ENCODE measurements at places on chromosomes 2 and 18.

DNA sequence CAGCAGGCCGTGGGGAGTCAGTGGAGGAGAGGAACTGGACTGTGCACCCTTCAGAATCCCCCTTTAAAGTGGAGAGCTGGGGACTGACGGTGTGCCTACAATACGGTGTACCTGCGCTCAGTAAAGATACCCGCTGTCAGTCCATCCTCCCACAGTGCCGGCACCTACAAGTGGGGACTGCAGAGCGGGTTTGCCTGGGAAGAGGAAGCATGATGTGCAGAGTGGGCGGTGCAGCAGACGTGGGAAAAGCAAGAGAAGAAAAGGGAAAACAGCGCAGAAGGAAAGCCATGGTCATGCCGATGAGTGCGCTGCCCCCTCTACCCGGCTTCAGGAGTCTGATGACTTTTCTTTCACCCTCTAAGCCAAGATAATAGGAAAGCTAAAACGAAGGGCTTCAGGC is 148.0 kb downstream of the TPO start:
- DNase-seq = no peak

DNA sequence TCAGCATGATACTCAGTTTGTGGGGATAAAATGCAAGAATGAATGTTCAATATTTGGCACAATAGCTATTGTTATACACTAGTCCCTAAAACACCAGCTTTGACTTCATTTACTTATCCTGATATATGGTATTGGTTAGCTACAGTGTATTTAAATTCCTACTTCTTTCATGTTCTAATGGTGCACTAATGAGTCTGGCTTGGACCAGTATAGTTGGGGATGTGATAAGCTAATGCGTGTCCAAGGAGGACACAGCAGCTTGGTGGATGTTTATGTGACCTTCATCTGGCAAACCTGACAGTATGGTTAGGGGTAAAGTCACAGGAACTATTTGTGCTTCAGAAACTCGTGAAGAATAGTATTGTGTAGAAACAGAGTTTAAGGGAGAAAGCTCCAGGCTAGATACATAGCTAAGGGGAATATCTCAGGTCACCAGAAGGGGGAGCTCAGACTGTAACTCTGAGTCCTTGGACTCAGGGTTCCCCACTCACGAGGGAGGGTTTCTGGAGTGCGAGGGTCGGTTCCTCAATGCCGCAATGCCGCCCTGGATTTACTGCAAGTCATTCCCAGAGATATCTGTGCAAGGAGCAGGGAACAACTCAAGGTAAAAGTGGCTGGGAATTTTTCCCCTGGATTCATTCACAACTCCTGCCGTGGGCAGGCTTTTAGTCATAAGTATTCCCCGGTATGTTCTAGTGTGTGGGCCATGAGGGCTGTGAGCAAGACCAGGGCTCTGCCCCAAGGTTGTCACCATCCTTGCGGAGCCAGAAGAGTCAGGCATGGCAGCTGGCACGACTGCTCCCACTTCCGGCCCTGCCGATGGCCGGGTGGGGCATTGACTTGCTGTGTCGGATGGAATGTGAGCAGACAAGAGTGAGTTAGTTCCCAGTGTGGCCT is 14.5 kb downstream of the IL1R2 start:
- DNase-seq = no peak

GRCh38 chr2:131646669-131647297 is 119.1 kb downstream of the CCDC74A start:
- DNase-seq = no peak

DNA sequence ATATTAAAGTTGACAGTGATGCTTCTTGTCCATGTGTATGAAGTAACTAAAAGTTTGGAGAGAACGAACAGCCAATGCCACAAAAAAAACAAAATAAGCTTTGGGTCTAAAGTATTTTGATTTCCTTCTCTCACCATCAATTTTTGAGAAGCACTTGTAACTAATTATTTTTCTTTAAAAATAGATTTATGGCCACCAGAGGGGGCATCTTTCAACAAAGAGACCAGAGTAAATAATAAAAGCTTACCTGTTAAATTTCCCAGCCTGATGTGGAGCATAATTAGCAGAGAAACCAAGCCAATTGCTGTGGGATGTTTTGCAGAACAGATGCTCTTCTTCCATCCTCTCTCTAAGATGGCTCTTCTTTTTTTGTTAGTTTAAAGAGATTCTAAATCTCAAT is 29.0 kb downstream of the LINC00305 start:
- no peak for DNase-seq

- DNase-seq = no peak
These were observed 67.5 kb downstream of the MYO1B start for GRCh38 chr2:191312662-191313061.

GRCh38 chr2:3379339-3379646 is 201 bp upstream of the TRAPPC12 start:
- no peak for DNase-seq

GRCh38 chr18:46387441-46388131 is 269.4 kb downstream of the LOXHD1 start:
- no peak for DNase-seq

- DNase-seq = no peak
These were observed 134.7 kb upstream of the EPAS1 start for GRCh38 chr2:46162329-46163097.

GRCh38 chr2:235000426-235001236 is 48.8 kb downstream of the SH3BP4 start:
- DNase-seq = no peak

DNA sequence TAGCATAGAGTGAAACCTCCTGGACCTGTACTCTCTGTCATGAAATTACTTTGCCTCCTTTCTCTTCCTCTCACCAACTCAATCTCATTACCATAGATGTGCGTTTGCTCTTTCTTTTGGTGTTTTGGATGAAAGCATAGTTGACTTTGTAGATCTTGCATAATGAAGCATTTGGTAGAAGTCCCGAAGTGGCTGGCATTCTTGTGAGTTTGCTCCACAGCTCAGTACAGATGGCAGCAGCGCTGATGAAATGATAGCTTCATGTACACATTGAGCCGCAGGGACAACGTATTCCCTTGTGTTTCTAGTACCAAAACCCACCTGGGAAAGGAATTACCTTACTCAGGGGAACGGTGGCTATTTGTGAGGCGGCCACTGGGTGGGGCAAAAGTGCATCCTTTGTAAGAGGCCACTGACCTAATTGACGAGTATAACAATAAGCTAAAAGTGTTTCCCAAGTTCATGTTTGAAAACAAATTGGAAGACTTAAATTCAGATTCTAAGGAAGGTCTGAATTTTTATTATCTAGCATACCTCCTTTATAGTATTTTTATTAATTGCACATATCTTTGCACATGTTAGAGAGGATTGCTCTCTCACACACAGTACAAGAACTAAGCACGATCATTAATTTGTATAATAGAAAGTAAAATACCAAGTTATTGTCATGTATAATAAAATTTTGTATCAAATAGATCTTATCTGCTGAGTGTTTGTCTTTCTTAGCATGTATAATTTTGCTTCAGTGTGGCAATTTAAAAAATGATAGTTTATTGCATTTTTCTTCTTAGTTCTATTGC is 25.4 kb upstream of the CDH7 start:
- DNase-seq = no peak

- no peak for DNase-seq
These were observed 154.5 kb upstream of the RASGRP3 start for GRCh38 chr2:33321876-33322483.

GRCh38 chr2:65548576-65549256 is 116.3 kb upstream of the SPRED2 start:
- DNase-seq = no peak

DNA sequence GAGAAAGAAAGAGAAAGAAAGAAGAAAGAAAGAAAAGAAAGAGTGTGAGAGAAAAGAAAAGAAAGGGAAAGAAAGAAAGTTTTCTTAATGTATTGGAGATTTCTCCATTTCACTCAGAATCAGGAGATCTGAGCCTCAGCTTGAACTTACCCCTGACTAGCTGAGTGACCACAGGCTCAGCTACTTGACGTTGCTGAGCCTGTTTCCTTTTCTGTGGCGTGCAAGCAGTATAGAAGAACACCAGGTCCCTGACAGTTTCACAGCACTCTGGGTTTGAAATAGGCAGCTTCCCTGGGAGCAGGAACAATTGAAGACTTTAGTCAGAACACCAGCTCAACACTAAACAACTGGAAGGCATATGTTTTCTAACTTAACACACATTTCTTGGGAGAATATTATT is 44.7 kb downstream of the MARCO start:
- DNase-seq = no peak

GRCh38 chr2:187118331-187119099 is 269.5 kb upstream of the ZSWIM2 start:
- no peak for DNase-seq

- DNase-seq = no peak
These were observed 423.9 kb upstream of the MAP2 start for GRCh38 chr2:208999911-209000310.

DNA sequence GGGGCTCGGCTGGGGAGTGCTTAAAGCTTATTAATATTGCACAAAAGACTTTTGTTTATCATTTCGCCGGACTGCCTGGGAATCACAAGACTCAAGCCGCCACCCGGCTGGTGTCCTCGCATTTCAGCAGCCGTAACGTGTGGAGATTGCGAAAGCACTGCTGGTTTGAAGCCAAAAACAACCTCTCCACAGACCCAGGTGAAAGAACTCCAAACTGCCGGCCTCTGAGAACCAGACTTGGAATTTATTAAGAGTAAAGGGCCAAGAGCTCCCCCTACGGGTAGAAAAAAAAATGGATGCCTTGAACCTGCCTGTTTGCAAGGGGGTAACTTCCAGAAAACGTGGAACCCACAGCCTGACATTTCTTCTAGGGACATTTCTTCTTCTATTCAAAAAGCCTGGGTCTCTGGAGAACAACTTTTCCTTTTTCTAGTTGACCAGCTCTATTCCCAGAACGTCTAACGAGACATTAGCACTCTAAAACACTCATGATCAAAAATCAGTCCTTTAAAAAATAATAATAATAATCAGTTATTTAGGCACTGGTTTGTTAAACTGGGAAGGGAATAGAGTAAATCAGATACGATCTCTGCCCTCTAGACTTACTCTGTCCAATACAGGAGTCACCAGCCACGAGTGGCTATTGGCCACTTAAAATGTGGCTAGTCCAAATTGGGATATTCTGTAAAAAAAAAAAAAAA is 216.3 kb downstream of the C1D start:
- DNase-seq = no peak
